ENCODE measurements at places on chromosomes 1 and 21.

DNA sequence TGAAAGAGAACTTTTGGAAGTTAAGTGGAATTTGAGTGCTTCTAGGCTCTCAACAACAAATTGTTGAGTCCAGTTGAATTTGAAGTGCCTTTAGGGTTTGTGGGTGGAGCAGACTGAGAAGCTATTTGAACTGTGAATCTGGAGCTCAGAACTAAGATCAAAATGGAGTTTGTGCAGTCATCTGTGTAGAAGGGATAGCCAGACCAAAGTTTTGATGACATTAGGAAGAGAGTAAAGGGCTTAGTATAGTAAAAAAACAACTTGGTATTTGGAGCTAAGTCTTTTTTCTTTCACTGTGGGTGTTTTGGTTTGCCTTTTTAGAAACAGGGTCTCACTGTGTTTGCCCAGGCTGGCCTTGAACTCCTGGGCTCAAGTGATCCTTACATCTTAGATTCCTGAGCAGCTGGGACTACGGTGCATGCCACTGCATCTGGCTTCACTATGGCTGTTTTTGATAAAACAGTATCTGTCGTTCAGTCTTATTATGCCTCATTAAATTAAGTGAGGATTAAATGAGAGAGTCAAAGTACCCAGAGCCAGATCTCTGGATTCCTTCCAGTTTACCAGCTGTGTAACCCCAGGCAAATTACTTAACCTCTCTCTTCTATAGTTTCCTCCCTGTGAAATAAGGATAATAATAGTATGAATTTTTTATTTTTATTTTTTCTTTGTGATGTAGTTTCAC lies 20.0 kb downstream of the HDAC1 start:
- DNase-seq, result no peak

DNA sequence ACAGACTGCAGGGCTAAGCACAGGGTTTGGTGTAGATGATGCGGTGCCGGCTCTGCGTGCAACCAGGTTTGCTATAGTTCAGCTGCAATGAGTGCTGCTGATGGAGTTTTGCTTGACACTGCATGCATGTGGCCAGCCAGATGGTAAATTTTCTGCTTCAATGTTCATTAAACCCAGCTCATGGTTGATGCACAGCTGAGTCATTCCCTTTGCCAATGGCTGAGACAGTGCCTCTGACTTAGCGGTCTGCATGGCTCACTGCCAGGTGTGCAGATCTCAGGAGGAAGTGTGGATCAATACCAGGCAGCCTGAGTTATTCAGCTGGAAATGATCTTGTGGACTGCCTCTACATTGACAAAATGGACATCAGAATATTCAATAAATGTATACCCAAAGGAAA lies 172.7 kb upstream of the ZP4 start:
- DNase-seq, result no peak

DNA sequence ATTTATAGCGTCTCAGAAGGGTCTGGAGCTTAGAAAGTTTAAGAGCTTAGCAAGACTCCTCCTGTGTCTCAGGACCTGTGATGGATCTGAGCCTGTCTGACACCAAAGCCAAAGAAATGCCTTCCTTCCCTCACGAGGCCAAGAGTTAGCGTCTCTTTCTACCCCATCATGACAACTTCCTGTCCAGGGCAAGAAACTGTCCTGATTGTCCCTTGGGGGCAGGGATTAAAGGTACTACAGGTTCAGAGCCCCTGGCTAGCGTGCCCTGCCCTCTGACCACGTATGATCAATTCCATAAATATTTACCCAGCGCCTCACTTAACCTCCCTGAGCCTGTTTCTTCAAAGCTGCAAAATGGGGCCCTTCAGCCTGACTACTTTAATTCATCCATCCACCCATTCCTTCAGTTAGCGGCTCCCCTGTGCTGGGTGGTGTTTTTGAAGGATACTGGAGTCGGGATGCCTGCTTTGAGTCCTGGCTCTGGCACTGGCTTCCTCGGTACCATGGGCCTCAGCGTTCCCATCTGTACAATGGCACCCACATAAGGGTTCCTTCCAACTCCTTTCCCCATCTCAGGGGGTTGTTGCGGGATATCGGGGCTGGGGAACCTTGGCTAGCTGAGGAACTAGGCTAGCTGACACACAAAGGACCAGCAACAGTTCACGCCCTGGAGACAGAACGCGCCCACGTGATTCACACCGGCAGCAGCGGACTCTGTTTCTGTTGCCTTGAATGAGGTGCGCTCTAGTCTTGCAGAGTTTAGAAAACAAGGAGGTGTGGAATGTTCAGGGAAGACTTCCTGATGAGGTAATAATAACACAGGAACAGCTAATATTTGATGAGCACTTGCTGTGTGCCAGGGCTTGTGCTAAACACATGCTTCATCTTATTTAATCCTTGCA lies 23.0 kb upstream of the EPHA2 start:
- no peak for DNase-seq

DNA sequence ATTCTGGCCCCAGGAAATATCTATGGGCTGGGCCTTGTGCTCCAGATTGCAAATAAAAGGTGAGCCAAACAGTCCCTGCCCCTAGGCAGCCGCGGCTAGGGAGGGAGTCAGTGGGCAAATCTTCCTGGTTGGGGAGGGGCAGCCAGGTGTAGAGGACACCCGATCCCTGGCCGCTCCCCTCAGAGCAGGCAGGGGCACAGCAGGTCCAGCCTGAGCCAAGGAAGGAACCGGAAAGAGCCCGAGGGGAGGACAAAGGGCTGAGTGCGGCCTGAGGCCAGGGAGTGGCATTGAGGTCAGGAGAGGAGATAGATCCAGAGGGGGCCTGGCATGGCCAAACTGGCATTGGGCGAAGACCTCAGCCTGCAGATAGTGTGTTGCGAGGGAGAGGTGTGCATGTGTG lies 36.6 kb upstream of the ARF1 start:
- DNase-seq, result no peak

DNA sequence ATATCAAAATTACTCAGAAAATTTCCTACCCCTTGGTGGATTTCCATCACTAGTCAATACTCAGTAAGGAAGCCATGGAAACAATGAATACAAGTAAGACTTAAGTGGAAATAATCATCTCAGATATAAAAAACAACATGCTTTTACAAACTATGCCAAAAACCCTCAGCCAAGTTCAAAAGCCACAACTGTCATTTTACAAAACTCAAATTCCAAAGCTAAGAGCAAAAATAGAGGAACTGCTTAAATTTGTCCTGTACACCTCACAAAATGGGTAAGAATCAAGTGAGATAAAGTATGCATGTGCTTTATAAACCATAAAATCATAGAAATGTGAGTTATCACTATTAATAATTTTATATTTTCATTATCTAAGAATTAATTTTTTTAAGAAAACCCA lies 9.6 kb downstream of the TMCO1 start:
- no peak for DNase-seq
